ENCODE measurements at places on chromosomes 2 and 18.
A peak's percentile ranks its signal among the peaks of the same experiment; 100 is the strongest.

- DNase-seq = no peak
These were observed 100.8 kb downstream of the DYSF start for GRCh38 chr2:71554028-71554705.

DNA sequence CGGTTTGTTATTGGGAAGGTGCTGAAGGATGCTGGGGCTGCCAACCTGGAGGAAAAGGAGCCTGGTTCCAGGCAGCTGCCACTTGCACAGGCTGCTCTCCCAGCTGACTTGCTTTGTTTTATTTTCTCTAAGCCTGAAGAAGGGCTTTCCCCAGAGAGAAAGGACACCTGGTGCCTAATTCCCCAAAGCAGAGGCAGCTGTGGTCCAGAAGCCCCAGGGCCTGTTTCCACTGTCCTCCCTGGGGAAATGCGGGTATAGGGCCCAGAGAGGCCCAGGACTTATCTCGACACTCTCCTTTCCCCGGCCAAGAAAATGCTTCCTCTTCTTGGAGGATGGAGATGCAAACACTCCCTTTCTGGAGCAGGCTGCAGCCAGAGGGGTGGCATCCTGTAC, 30.1 kb downstream of the INO80C start:
- no peak for DNase-seq

DNA sequence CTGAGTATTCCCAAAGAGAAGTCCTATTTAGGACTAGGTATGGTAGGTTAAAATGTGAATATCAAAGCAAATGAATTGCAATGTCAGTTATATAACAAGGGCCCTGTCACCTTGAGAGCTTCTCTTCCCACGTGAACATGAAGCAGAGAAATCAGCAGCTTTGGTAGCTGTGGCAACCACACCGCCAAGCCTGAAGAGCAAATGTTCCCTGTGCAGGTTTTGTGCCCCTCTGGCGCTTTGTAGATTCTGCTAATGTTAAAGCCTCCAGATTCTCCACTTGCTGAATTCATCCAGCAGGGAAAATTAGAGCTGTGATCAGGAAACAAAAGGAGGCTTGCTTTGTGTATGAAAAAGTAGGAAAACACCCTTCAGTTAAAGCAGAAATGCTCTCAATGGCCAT, 322.6 kb downstream of the RBM43 start:
- peak; percentile 64 for DNase-seq

GRCh38 chr2:179262077-179262660, 2.5 kb downstream of the SESTD1 start:
- DNase-seq = no peak

GRCh38 chr2:120746144-120746543, 10.5 kb downstream of the GLI2 start:
- DNase-seq = no peak

GRCh38 chr18:55983433-55983832, 395.4 kb upstream of the TCF4 start:
- DNase-seq = no peak

DNA sequence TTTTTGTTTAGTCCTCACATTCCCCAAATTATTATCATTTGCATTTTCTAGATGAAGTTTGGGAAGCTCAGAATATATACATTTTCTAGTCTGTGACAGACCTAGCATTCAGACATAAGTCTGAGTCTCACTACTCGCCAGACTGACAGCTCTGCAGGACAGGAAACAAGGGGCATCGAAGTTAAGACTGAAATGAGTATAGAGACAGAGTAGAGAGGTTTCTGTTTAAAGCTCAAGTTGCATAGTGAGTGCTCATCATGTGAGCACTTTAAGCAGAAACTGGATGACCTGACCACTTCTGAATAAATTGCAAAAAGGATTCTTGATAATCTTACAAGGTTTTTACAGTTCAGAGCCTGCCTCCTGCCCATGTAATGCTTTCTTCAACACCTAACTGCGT, 1.1 kb downstream of the HADHB start:
- no peak for DNase-seq

GRCh38 chr2:40364151-40364874, 87.6 kb downstream of the SLC8A1 start:
- peak; percentile 66 for DNase-seq

- no peak for DNase-seq
These were observed 108.3 kb downstream of the AGAP1 start for GRCh38 chr2:235601960-235602704.

DNA sequence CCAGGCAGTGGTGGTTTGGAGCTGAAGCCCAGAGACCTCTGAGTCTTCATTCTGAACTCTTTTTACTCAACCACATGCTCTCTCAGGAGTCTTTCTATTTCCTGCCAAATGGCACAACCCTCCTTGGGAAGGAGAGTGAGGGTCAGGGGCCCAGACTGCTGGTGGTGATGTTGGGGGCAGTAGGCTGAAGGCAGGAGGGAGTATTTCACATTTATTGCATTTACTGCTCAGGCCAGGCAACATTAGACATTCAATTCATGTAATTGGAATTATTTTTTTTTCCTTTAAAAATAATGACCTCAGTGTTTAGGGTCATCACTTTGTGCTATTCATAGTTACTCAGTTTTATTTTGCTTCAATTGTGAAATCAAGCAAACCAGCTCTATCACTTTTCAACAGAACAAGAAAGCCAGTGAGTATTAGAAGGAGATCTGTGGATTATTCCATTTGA, 311.3 kb upstream of the NT5C1B start:
- no peak for DNase-seq

DNA sequence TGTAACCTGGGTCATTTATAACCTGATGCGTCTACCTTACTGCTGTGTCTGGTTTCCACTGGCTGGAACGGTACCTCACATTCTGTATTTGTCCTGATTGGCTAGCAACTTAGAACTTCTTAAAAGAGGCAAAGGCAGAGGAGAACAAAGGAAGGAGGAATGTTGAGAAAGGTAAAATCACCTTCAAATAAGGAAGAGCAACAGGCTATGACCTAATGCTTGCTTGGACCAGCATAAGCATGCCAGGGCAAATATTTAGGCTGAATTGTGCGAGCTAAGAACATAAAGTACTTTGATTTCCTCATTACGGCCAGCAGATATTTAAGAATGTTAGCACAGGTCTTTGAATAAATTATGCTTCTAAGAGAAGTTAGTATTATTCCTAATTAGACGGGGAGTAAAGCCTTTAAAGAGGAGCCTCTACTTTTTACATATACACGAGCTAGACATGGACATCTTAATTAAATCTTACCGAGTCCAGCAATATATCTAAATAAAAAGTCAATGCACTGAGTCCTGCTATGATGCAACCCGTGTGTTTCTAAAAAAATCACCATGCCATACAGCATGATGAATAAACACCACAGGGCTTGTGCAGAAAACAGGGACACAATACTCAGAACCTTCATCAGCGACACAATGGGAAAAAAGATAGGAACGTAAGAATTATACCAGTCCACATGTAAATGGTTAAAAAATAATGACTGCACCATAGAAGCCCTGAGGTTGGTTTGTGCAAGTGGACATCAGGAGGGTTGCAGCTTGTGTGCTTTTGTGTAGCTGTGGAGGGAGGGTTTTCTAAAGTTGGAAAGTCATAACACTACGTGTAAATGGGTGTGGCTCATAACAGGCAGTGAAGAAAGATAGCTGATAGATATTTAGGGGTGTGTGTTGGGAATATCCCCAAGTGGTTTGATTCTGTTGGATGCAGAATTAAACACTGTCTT, 14.2 kb downstream of the SEPTIN2 start:
- no peak for DNase-seq

DNA sequence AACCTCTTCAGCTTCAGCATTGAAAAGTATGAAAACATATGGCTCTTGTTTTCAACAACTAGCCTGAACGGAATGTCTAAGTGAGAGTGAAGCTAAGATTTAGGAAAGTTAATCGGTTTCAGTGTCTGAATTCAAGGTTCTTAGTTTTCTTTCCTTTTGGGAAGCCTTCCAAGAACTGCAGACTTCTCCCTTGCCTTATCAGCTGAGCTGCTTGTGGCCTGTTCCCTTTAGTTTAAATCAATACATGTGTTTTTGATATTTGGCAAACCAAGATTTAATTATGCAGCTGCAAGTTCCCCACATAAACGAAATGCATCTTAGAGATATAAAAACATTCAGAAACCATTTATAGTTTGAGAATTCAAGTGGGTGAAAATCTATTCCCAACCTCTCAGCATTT, 274.3 kb upstream of the NRP2 start:
- no peak for DNase-seq

GRCh38 chr2:98786179-98786578, 55.2 kb upstream of the MGAT4A start:
- no peak for DNase-seq

DNA sequence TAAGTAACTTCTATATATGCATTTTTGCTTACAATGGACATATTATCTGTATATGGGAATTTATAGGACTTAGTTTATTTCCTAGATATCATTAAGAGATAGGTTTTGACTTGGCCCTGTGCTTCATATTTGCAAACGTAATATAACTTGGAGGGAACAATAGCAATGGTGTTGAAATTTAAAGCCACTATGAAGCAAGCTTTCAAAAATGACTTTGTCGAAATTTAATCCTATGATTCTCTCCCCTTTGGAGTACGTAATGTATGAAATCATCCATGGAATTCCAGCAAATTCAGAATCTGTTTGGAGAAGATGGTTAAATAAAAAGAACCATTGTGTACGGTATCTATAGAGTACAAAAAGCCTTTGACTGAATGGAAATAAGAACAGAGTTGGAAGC, 486.3 kb downstream of the ARHGAP15 start:
- DNase-seq = no peak

GRCh38 chr2:105249891-105250290, 8.3 kb downstream of the GPR45 start:
- DNase-seq = no peak

- no peak for DNase-seq
These were observed 250.1 kb downstream of the PRKCE start for GRCh38 chr2:45901468-45902032.

DNA sequence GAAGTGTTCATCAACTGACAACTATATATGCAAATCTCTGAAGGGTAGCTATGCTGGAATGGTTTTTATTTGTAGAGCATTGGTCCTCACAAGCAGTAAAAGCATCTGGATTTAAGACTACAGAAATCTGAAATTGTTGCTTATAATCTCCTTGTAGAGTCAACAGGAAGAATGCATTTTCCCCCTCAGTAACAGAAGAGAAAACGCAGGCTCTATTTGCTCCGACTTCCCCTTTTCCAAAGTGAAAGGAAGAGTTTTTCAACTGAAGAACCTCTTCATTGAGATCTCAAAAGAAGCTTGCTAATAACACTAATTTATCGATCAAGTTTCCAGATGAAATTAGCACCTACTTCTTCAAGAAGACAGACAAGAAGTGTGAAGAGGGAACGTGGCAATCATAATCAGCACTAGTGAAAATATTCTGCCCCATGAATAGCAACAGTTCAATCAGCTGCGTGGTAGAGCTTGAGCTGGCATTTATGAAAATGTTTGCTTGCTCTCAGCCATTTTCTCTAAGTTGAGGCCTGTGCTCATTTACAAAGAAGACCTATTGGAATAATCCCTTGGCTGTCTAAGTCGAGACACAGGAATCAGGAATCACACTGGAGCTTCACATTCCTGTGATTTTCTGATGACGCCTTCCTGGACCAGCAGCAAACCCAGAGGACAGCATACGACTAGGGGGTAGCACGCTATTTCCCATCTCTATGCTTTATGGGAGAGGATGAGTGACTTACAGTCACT, 43.7 kb downstream of the TGIF1 start:
- DNase-seq = no peak

- no peak for DNase-seq
These were observed 91.8 kb downstream of the PLEKHM3 start for GRCh38 chr2:207933396-207934065.

- DNase-seq = no peak
These were observed 17.5 kb downstream of the MGAT4A start for GRCh38 chr2:98713332-98714015.

DNA sequence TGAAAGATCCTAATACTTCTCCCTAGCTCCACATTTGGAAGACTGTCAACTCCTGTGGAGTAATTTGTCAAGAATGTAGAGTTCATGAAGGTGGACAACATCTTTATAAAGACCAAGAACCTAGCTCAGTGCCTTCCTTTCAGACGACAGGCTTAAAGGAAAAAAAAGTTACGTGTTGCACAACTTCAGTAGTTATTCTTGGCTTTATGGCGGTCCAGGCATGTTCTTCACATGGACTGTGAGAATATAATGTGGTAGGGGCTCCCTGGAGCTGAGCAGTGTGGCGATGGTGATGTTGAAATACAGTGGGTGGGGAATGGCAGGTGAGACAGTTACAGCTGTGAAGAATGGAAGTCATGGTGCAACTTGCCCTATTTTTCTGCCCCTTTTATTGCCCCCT, 3.9 kb downstream of the TAF1B start:
- no peak for DNase-seq

DNA sequence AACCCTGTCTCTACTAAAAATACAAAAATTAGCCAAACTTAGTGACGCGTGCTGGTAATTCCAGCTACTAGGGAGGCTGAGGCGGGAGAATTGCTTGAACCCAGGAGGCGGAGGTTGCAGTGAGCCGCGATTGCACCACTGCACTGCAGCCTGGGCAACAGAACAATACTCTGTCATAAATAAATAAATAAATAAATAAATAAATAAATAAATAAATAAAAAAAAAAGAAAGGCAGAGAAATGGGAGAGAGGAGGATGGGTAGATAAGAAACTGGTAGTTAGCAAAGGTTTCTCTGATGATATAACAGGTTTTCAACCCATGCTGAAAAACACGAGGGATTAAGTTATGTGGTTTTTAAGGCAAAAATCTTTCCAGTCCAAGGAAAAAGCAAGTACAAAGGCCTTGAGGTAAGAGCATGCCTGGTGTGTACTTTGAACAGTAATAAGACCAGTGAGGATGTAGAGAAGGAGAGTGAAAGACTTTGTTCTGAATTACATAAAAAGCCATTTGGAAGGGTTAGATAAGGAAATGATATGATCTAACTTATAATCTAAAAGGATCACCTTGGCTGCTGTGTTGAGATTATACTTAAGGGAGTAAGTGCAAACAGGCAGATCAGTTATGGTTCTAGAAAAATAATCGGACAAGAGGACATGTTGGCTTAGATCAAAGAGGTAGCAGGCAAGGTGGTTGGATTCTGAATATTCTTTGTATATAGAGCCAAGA, 159.3 kb downstream of the PTH2R start:
- no peak for DNase-seq

- DNase-seq = no peak
These were observed 81.6 kb upstream of the NFU1 start for GRCh38 chr2:69518841-69519240.

GRCh38 chr2:25897506-25897905, 19.2 kb upstream of the ASXL2 start:
- no peak for DNase-seq

DNA sequence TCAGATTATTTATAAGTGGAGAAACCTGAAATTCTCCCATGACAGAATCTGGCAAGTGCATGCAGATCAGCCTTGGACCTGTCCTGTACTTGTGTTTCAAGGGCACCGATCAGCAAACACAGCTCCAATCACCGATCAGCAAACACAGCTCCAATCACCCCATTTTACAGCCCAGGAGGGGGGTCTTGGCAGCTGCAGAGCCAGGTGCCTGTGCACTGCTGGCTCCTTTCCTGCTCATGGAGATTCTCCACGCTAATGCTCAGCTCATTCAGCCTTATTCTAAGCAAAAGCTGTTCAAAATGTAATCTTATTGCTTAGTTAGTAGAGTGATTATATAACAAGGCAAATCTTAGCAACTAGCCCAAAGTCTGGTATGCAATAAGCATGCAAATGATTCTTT, 623.1 kb upstream of the HS6ST1 start:
- no peak for DNase-seq

Data from NCI-H1417 (cell line).